ENCODE measurements at places on chromosomes 3 and 15. TPM values are rescaled to one million over a fixed set of nuclear protein-coding genes. Genes with fewer than 3 reads are reported as not detected.
A peak's percentile ranks its signal among the peaks of the same experiment; 100 is the strongest.

DNA sequence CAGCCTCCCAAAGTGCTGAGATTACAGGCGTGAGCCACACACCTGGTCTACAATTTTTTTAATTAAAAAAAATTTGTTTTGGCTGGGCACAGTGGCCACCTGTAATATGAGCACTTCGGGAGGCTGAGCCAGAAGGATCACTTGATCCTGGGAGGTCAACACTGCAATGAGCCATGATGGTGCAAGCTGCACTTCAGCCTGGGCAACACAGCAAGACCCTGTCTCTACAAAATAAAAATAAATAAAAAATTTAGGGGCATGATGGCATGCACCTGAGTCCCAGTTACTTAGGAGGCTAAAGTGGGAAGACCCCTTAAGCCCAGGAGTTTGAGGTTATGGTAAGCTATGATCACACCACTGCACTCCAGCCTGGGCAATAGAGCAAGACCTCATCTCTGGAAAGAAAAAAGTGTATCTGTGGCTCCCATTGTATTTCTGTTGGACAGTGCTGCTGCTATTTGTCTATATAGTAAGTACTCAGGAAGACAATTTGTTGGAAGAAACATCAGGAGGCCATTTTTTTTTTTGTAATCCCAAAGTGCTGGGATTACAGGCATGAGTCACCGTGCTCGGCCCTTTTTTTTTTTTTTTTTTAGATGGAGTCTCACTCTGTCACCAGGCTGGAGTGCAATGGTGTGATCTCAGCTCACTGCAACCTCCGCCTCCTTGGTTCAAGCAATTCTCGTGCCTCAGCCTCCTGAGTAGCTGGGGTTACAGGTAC, 27.5 kb upstream of the SH3BP5 start:
- no peak for DNase-seq
- peaks cover 30% of the 10 kb centered on the region for H3K4me1 ChIP-seq
- no peak overlapping the region for H3K27ac ChIP-seq
- H3K4me3 ChIP-seq, result no peak overlapping the region
- no peaks in the 10 kb centered on the region for H3K36me3 ChIP-seq
- H3K27me3 ChIP-seq, result no peaks in the 10 kb centered on the region

- no peak overlapping the region for H3K27ac ChIP-seq
- no peak overlapping the region for H3K4me3 ChIP-seq
- no peaks in the 10 kb centered on the region for H3K27me3 ChIP-seq
- no peaks in the 10 kb centered on the region for H3K4me1 ChIP-seq
- no peaks in the 10 kb centered on the region for H3K36me3 ChIP-seq
- DNase-seq, result no peak
These were observed 91.7 kb upstream of the IGSF10 start for GRCh38 chr3:151552589-151552988.

DNA sequence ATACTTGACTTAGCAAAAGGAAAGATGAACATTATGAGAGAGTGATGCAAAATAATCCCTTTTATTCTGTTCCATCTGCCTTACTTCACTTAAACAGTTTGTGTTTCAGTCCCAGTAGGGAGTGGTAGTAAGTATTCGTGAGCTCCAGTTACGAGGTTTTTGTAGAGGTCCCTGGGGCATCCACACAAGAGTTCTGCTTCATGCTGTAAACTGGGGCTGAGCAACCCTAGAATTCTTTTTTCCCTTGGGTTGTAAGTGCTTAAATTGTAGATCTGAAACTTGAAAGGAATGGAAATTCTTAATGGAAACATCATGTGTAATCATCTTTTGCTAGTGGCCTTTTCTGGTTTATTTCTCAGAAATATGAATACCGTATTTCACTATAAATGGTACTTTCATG, 79.5 kb downstream of the SEMA6D start:
- no peaks in the 10 kb centered on the region for H3K36me3 ChIP-seq
- no peak overlapping the region for H3K4me3 ChIP-seq
- H3K27me3 ChIP-seq, result no peaks in the 10 kb centered on the region
- DNase-seq, result no peak
- no peak overlapping the region for H3K27ac ChIP-seq

DNA sequence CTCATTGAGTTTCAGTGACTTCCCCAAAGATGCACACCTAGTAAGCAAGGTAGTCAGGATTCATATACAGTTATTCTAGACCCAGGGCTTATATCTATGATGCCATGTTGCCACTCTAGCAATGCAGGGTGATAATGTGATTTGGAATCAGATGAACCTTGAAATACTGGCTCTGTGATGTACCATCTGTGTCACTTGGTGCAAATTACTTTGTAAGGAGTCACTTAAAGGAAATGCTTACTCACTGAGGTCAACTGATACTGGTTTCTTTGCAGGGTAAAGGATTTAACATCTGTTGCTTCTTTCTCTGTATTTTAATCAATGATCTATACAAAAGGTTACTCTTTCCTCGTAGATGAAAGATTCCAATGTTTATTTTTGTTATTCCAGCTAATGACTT, 10.8 kb downstream of the ASB14 start:
- no peak overlapping the region for H3K27ac ChIP-seq
- H3K4me1 ChIP-seq, result no peaks in the 10 kb centered on the region
- H3K4me3 ChIP-seq, result no peak overlapping the region
- no peak for DNase-seq
- H3K27me3 ChIP-seq, result no peaks in the 10 kb centered on the region

- no peak for DNase-seq
- no peaks in the 10 kb centered on the region for H3K27me3 ChIP-seq
- H3K27ac ChIP-seq, result no peak overlapping the region
- no peak overlapping the region for H3K4me3 ChIP-seq
- H3K36me3 ChIP-seq, result no peaks in the 10 kb centered on the region
- H3K4me1 ChIP-seq, result no peaks in the 10 kb centered on the region
These were observed 780.4 kb downstream of the MECOM start for GRCh38 chr3:168883145-168883544.

GRCh38 chr15:100116416-100117190, 225.2 kb downstream of the ADAMTS17 start:
- DNase-seq, result no peak
- H3K27me3 ChIP-seq, result no peaks in the 10 kb centered on the region
- peaks cover 1% of the 10 kb centered on the region for H3K4me1 ChIP-seq

GRCh38 chr3:14413381-14414071, 11.1 kb downstream of the SLC6A6 start:
- no peak overlapping the region for H3K4me3 ChIP-seq
- no peak overlapping the region for H3K27ac ChIP-seq
- H3K36me3 ChIP-seq, result no peaks in the 10 kb centered on the region
- H3K4me1 ChIP-seq, result no peaks in the 10 kb centered on the region
- H3K27me3 ChIP-seq, result no peaks in the 10 kb centered on the region

DNA sequence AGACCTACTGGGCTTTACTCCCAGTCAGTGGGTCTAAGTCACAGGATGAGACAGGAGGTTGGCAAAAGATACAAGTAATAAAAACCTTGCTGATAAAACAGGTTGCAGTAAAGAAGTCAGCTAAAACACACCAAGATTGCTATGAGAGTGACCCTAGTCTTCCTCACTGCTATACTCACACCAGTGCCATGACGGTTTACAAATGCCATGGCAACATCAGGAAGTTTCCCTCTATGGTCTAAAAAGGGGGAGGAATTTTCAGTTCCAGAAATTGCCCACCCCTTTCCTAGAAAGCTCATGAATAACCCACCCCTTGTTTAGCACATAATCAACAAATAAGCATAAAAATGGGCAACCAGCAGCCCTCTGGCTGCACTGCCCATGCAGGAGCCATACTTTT, 966.7 kb upstream of the ROBO1 start:
- H3K27me3 ChIP-seq, result no peaks in the 10 kb centered on the region
- no peak overlapping the region for H3K4me3 ChIP-seq

GRCh38 chr3:100254168-100254777, 6.5 kb upstream of the TBC1D23 start:
- H3K27me3 ChIP-seq, result no peaks in the 10 kb centered on the region
- H3K36me3 ChIP-seq, result no peaks in the 10 kb centered on the region
- DNase-seq, result peak; percentile 17
- no peaks in the 10 kb centered on the region for H3K4me1 ChIP-seq

- no peak overlapping the region for H3K27ac ChIP-seq
- no peaks in the 10 kb centered on the region for H3K4me1 ChIP-seq
- no peak for DNase-seq
These were observed 280.1 kb downstream of the ERC2 start for GRCh38 chr3:56188201-56188600.

DNA sequence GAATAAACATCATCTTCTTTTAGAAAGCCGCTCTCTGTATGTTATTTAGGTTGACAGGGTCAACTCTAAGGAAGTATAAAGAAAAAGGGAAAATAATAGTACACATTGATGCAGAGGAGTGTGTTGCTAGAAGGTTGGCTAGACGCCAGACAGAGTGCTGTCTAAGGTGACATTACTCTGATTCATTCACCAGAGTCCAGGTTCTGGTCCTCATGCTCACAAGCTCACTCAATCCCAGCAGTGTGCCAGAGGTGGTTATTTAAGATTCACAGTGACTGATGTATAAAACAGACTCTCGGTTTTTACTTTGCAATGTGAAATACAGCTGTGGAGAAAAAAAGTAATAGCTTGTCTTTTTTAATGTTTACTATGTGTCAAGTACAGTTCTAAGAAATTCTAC, 1.7 kb downstream of the CFAP44 start:
- no peaks in the 10 kb centered on the region for H3K27me3 ChIP-seq
- no peak for DNase-seq
- no peak overlapping the region for H3K4me3 ChIP-seq
- peaks cover 10% of the 10 kb centered on the region for H3K36me3 ChIP-seq
- H3K27ac ChIP-seq, result no peak overlapping the region

DNA sequence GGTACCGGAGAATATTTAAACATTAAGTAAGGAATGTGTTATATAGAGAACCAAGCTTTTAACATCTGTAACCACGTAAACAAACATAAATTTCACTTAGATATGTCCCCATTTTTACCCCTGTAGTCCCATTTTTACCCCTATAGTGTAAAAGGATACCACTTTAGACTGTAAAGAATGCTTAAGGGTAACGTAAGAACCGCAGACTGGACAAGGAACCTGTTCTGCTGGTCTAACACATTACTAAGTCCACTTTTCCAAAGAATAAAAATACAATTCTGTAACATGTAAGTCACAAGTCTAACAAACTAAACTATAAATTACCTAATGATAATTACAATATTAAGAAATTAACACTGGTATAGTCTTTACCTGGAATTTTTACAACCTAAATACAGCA, 2.9 kb downstream of the SLC12A6 start:
- peaks cover 40% of the 10 kb centered on the region for H3K4me1 ChIP-seq
- H3K36me3 ChIP-seq, result no peaks in the 10 kb centered on the region
- no peaks in the 10 kb centered on the region for H3K27me3 ChIP-seq
- DNase-seq, result no peak
- H3K27ac ChIP-seq, result peak overlapping the region; percentile 92
- H3K4me3 ChIP-seq, result peak overlapping the region; percentile 96

DNA sequence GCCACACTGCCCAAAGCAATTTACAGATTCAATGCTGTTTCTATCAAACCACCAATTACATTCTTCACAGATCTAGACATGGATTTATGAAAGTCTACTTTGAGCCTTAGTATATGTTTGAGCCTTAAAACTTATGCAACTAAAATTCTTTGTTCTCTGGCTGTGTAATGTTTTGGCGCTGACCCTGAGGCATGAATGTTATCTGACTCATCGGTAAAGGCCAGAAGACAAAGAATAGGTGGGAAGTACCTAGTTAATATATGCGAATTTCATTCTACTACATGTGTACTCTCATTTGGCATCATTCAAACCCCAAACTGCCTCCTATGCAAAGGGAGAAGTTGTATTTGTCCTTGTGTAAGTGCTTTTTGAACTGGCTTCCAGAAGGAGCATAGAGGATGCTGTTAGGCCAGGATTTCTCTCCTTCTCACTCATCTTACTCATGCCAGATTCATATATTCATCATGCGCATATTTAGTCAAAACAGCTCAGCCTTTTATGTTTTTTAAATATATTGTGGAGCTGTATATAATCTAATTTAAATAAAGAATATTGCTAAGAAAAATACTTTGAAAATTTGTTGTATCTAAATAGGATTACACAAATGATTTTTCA, 204.2 kb downstream of the NFKBIZ start:
- H3K36me3 ChIP-seq, result no peaks in the 10 kb centered on the region
- H3K4me3 ChIP-seq, result no peak overlapping the region
- no peak for DNase-seq
- no peak overlapping the region for H3K27ac ChIP-seq

DNA sequence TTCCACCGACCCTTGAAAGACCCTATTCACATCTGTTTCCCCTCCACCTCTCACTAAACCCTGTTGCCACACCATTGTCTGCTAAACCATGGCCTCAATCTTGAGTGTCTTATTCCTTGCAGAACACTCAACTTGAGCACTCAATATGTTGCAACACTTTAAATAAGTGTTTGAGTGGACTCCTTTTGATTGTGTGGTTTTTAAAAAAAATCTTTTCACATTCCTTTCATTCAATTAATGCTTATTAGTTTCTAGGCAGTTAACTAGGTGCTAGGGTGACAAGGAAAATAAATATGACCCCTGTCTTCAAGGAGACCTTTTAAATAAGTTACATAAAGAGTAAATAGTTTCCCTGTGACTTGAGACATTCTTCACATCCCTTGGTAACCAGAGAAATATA, 13.3 kb upstream of the HHLA2 start:
- no peak for DNase-seq
- no peaks in the 10 kb centered on the region for H3K36me3 ChIP-seq
- H3K4me1 ChIP-seq, result no peaks in the 10 kb centered on the region
- no peaks in the 10 kb centered on the region for H3K27me3 ChIP-seq

GRCh38 chr3:159978353-159978752, 10.3 kb upstream of the IL12A start:
- H3K4me3 ChIP-seq, result no peak overlapping the region
- no peak overlapping the region for H3K27ac ChIP-seq
- H3K4me1 ChIP-seq, result no peaks in the 10 kb centered on the region
- no peak for DNase-seq

DNA sequence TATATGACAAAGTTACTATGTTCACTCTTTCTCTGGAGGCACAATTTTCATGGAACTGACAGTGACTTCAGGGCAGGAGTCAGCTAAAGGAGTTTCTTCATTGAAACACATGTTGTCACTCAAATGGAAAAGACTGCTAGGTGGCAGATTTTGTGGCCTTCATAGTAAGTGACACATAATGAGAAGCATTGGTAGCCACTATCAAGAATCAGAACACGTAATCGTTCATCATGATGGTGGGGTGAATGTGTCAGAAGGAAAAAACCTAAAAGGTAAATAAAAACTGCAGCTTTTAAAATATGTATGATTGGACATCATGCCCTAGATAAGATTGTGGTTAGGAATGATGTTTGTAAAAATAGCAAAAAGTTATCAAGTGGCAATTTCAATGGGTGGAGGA, 1491.0 kb downstream of the SI start:
- no peak overlapping the region for H3K27ac ChIP-seq
- no peaks in the 10 kb centered on the region for H3K36me3 ChIP-seq
- no peak for DNase-seq
- no peaks in the 10 kb centered on the region for H3K4me1 ChIP-seq

The MINAR1 gene
- total RNA-seq, result 0.32 TPM

The PFN2 gene
- total RNA-seq, result 5.4 TPM

The ISLR2 gene
- total RNA-seq, result not detected

The GOLGA8M gene
- total RNA-seq, result 3.2 TPM

The SAMMSON gene
- not detected for total RNA-seq

The GRAMD1C gene
- total RNA-seq, result 0.27 TPM

The CILP gene
- 0.45 TPM for total RNA-seq

Data from naive thymus-derived CD4-positive, alpha-beta T cell (primary cell).